ENCODE measurements at places on chromosomes 16 and 17.
A peak's percentile ranks its signal among the peaks of the same experiment; 100 is the strongest.

DNA sequence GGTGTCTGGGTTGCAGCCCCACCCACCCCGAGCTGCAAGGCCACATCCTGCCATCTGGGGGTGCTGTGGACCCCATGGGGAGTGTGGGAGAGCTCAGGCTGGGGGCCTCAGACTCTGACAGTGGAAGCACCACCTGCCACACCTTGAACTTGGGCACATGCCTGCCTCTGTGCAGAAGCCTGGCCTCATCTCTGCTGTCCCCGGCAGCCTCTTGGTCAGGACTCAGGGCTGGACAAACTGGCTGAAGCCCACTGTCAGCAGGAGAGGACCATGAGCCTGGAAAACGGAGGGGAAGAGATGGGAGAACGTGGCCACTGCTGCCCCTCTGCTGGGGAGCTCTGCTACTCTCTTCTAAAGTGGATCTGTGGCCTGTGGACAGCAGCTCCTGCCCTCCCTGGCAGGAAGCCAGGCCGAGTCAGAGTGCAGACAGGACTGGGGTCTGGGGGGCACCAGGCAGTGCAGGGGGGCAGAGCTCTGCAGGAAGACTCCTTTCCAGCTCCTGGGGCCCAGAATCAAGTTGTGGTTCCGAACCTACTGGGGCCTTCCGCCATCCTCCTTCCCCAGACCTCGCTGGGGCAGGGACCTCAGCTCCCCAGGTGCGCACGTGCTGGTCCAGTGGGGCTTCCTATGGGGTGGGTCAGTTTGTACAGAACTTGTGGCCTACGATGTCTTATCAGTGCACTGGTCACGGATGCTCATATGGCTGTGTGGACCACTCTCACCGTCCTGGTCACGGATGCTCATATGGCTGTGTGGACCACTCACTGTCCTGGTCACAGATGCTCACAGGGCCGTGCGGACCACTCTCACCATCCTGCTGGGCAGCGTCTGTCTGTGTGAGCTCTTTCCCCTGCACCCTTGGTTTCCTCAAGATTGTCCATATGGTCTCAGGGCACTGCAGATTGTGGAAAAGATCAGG is 207.7 kb downstream of the LAT start:
- no peak overlapping the region for H3K4me3 ChIP-seq
- DNase-seq: no peak
- H3K27me3 ChIP-seq: no peaks in the 10 kb centered on the region
- no peak overlapping the region for H3K27ac ChIP-seq

GRCh38 chr16:88737298-88738150 is 31.2 kb downstream of the CTU2 start:
- H3K4me3 ChIP-seq: no peak overlapping the region
- peaks cover 22% of the 10 kb centered on the region for H3K36me3 ChIP-seq
- H3K4me1 ChIP-seq: no peaks in the 10 kb centered on the region
- no peak overlapping the region for H3K27ac ChIP-seq
- peak; percentile 62 for DNase-seq
- no peaks in the 10 kb centered on the region for H3K27me3 ChIP-seq

DNA sequence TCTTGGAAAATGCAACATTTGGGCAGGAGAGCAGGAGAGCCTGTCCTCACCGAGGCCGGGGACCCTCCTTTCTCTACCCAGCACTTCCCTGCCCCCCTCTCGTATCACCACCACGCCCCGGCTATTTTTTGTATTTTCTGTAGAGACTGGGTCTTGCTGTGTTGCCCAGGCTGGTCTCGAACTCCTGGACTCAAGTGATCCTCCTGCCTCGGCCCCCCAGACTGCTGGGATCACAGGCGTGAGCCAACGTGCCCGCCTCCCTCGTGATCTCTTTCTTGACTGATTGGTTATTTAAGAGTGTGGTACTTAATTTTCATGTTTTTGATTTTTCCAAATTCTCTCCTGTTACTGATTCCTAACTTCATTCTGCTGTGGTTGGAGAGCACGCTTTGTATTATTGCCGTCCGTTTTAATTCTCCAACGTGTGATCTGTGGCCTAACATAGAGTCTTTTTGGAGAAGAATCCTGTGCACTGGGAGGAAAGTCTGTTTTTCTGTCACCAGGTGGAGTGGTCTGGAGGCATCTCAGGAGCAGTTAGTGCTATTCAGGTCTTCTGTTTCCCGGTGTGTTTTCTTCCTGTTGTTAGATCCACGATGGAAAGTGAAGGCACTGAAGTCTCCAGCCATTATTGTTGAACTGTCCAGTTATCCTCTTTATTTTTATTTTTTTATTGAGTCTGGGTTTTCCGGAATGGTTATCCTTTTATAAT is 40.4 kb downstream of the ZNF778 start:
- H3K27ac ChIP-seq: no peak overlapping the region
- H3K4me1 ChIP-seq: peaks cover 15% of the 10 kb centered on the region
- H3K4me3 ChIP-seq: peak overlapping the region; percentile 24
- no peaks in the 10 kb centered on the region for H3K36me3 ChIP-seq

- peaks cover 10% of the 10 kb centered on the region for H3K27me3 ChIP-seq
- H3K36me3 ChIP-seq: no peaks in the 10 kb centered on the region
- H3K4me1 ChIP-seq: peaks cover 10% of the 10 kb centered on the region
- H3K27ac ChIP-seq: no peak overlapping the region
Measured at GRCh38 chr17:79160980-79161636, 86.5 kb downstream of the ENGASE start.

- DNase-seq: no peak
- no peak overlapping the region for H3K4me3 ChIP-seq
- H3K27ac ChIP-seq: no peak overlapping the region
- no peaks in the 10 kb centered on the region for H3K27me3 ChIP-seq
Measured at GRCh38 chr16:1565083-1565805, 31.8 kb downstream of the TMEM204 start.

- no peak for DNase-seq
- no peaks in the 10 kb centered on the region for H3K4me1 ChIP-seq
- no peaks in the 10 kb centered on the region for H3K27me3 ChIP-seq
- H3K36me3 ChIP-seq: no peaks in the 10 kb centered on the region
Measured at GRCh38 chr17:6179017-6179416, 108.8 kb downstream of the WSCD1 start.

GRCh38 chr17:57868007-57868909 is 18.4 kb upstream of the MRPS23 start:
- no peak overlapping the region for H3K4me3 ChIP-seq
- H3K27me3 ChIP-seq: no peaks in the 10 kb centered on the region
- H3K27ac ChIP-seq: no peak overlapping the region
- peaks cover 5% of the 10 kb centered on the region for H3K4me1 ChIP-seq
- no peaks in the 10 kb centered on the region for H3K36me3 ChIP-seq

DNA sequence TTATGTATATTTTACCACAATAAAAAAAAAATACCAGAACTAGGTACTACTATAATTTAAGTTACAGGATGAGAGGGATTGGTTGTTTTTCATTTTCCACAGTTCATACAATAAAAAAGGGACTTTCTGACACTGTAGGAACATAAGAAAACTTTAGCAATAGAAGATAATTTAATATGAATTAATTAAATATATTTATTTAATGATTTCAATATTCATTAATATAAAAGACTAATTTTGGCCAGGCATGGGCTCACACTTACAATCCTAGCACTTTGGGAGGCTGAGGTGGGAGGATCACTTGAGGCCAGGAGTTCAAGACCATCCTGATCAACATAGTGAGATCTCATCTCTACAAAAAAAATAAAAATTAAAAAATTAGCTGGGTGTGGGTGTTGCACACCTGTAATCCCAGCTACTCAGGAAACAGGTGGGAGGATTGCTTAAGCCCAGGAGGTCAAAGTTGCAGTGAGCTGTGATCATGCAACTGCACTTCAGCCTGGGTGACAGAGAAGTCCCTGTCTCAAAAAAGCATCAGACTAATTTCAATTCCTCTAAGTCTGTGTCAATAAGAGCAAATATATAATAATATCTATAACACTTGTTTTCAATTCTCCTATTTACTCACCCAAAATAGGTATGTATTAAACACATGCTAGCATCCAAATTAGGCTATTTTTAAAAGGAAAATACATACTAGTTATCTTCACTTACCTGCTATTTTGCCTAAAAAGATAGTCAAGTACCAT is 79.6 kb downstream of the BRIP1 start:
- H3K4me3 ChIP-seq: no peak overlapping the region
- no peak for DNase-seq
- no peaks in the 10 kb centered on the region for H3K27me3 ChIP-seq
- no peak overlapping the region for H3K27ac ChIP-seq

DNA sequence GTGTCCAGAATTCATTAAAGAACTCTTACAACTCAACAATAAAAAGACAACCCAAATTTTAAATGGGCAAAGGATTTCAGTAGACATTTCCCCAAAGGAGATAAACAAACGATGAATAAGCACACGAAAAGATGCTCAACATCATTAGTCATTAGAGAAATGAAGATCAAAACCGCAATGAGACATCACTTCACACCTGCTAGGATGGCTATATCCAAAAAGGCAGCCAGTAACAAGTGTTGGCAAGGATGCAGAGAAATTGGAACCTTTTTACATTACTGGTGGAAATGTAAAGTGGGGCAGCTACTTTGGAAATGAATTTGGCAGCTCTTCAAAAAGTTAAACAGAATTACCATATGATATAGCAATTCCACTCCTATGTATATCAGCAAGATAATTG is 42.0 kb downstream of the PITPNM3 start:
- no peaks in the 10 kb centered on the region for H3K4me1 ChIP-seq
- no peaks in the 10 kb centered on the region for H3K36me3 ChIP-seq
- H3K4me3 ChIP-seq: no peak overlapping the region
- no peak overlapping the region for H3K27ac ChIP-seq
- peaks cover 13% of the 10 kb centered on the region for H3K27me3 ChIP-seq

- no peak for DNase-seq
- H3K4me3 ChIP-seq: no peak overlapping the region
- H3K27me3 ChIP-seq: no peaks in the 10 kb centered on the region
- peaks cover 13% of the 10 kb centered on the region for H3K36me3 ChIP-seq
Measured at GRCh38 chr16:67210069-67210937, 11.4 kb downstream of the ELMO3 start.

GRCh38 chr16:14549789-14550153 is 80.3 kb downstream of the PARN start:
- H3K4me3 ChIP-seq: no peak overlapping the region
- no peaks in the 10 kb centered on the region for H3K27me3 ChIP-seq
- H3K36me3 ChIP-seq: peaks cover 12% of the 10 kb centered on the region
- H3K27ac ChIP-seq: no peak overlapping the region

DNA sequence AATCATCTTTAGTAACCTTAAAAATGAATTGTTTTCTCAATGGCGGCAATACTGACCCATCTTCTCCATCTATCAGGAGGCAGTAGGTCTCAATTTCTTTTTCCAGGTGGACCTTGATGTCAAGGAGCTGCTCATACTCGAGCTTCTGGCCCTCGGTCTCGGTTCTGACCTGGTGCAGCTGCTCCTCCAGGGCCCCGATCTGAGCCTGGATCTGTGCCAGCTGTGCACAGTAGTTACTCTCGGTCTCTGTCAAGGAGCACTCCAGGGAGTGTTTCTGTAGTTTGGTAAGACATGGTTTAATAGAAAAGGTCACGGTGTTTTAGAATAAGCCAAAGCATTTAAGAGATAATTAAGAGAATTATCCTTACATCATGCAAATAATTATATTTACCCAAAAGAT is 4.9 kb downstream of the KRT27 start:
- no peaks in the 10 kb centered on the region for H3K4me1 ChIP-seq
- peaks cover 17% of the 10 kb centered on the region for H3K27me3 ChIP-seq
- no peak for DNase-seq
- no peak overlapping the region for H3K27ac ChIP-seq
- H3K36me3 ChIP-seq: no peaks in the 10 kb centered on the region
- H3K4me3 ChIP-seq: no peak overlapping the region

- DNase-seq: no peak
- H3K27me3 ChIP-seq: no peaks in the 10 kb centered on the region
- H3K27ac ChIP-seq: no peak overlapping the region
Measured at GRCh38 chr17:41785091-41785858, 1.2 kb downstream of the JUP start.

DNA sequence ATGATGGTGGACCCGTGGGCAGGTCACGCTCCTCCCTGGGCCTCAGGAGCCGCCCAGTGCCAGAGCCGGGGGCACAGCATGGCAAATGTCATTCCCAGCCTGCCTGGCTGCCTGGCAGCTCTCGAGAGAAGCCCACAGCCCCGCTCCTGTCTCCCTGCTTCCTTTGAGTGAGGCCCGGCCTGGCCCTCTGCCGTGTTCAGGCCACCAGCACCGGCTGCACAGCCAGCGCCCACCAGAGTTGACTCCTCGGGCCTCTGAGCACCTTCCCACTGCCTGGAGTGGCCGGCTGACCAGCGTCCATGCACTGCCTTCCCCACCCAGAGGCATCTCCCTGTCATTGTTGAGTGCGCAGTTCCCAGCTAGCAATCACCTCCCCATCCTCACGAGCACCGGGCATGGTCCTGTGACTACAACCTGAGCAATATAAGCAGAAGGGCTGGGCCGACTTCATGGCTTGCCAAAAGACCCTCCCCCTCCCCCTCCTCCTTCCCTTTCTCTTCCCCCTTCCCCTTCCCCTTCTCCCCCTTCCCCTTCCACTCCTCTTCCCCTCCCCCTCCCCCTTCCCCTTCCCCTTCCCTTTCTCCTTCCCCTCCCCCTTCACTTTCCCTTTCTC is 11.9 kb upstream of the SLC38A10 start:
- no peak overlapping the region for H3K4me3 ChIP-seq
- no peak overlapping the region for H3K27ac ChIP-seq
- no peak for DNase-seq
- no peaks in the 10 kb centered on the region for H3K36me3 ChIP-seq
